ENCODE measurements at places on chromosomes 2 and 18.
A peak's percentile ranks its signal among the peaks of the same experiment; 100 is the strongest.

GRCh38 chr18:52437161-52437560 lies 97.2 kb downstream of the DCC start:
- no peak for DNase-seq

GRCh38 chr2:233297076-233297475 lies 10.5 kb upstream of the SAG start:
- DNase-seq, result no peak

DNA sequence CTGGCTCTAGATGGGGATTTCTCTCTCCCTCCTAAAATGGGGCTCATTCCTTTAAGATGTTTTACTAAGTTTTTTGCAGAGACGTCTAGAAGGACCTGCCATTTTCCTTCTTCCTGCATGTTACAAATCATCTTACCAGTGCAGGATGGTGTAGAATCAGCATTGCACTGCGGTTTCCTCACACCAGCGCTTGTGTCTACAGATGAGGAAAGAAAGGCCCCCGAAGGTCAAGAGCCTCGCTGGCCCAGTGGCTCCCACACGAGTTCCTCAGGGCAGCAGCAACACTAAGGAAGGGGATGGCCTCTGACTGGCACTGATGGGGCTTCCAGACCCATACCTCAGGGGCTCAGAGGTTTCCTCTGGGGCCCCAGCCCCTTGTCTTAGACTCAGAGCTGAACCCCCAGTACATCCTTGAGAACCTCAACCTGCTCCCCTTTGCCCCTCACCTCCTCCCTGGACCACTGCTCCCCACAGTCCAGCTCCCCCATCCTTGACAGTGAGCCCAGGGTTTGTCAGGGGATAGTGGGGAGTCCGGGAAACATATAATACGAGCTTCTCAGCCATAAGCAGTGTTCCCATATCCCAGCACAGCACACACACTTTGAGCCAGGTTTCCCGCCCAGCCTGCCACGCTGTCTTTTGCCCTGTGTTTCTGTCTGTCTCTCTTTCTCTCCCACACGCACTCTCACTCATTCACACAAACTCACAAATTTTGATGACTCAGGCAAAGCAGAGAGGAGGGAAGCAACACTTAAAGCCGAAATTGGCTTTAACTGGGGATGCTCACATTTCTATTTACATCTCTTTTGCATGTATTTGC lies 29.4 kb downstream of the ZFP36L2 start:
- peak; percentile 78 for DNase-seq

GRCh38 chr2:46284796-46285195 lies 12.4 kb upstream of the EPAS1 start:
- DNase-seq, result no peak

DNA sequence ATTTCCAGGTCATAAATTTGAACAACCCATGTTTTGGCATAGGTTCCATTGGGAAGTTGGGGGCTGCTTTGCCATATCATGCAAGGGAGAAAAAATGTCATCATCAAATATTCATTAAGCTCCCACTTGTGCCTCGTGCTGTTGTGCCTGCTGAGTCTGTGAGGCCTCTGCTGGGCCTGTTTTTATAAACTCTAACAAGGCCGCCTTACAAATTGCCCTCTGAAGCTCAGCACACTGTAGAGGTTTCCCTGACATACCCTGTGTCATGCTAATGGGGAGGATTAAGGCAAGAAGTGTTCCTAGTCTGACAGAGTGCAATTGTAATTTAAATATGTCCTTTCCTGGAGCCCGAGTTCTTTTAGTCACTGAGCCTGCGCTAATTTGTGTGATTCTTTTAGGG lies 17.6 kb downstream of the OSBPL6 start:
- no peak for DNase-seq

GRCh38 chr18:64438178-64438577 lies 289.3 kb upstream of the LINC00305 start:
- no peak for DNase-seq

GRCh38 chr2:155223781-155224406 lies 525.4 kb downstream of the KCNJ3 start:
- DNase-seq, result peak; percentile 56

- peak; percentile 50 for DNase-seq
These were observed 1.3 kb downstream of the CEP68 start for GRCh38 chr2:65057391-65058052.

DNA sequence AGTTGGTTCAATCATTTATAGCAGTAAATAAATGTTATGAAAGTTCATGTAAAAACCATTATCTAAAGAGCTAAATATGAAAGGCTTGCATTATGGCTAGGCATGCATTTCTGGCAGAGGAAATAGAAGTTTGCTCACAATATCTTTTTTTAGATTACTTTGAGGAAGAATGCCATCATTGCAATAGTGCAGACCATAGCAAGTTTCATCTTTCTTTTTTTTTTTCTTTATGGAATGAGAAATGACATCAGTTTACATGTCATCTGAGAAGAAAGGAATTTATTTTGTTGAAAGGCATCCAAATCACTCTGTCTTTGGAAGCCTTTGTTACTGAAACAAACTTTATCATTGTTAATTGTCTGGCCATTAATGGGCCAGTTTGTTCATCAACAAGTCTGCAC lies 74.5 kb upstream of the NCKAP5 start:
- DNase-seq, result no peak

DNA sequence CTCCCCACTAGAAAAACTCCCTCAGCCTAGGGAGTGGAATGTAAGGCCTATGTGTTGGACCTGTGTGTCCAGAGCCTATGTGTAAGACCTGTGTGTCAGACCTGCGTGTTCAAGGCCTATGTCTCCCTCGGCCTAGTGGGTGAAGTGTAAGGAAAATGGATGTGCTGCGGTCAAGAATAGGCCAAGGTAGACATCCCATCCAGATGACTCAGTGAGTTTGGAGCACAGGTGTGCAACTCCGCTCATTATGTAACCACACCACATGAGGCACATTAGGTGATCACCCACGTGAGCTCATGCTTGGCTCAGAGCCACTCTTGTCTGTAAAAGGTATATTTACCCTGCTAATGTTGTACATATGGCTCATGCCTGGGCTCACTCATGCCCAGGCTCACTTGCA lies 565.3 kb upstream of the CRIM1 start:
- no peak for DNase-seq

- no peak for DNase-seq
These were observed 85.2 kb downstream of the HS1BP3 start for GRCh38 chr2:20565623-20566236.

DNA sequence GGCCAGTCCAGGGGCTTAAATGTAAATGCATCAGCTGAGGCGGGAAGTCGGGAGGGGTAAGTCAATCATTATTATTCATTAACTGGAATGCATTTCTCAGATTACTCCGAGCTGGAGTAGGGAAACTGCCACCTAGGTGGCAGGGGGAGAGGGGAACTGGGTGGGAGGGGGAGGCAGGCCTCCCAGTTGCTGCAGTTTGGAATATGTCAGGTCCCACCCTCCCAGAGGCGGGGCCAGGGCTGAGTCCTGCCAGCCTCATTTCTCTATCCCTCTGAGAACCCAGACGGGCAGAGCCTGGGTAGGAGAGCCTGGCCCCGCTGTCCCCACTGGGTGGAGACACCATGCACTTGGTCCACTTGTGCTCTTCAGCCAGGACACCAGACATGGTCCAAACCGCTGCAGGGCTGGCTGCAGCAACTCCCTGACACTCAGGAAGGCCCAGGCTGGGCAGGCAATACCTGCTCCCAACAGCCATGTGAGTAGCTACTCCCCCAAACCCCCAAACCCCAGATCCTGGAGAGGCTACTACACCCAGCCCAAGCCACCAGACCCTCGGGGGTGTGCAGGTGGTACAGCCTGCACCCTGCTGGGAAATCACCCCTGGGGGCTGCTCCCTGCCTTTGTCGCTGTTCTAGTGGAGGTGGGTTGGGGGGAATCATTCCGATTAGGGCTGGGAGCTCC lies at the start of gene GPBAR1:
Gene GPBAR1 (plus strand): TSS at position 274 of the 681 bp plus-strand sequence. CDS start 1,710 bp downstream, outside the sequence.
- no peak for DNase-seq

- no peak for DNase-seq
These were observed 8.0 kb upstream of the SFTPB start for GRCh38 chr2:85675866-85676548.

GRCh38 chr2:150076281-150076680 lies 411.2 kb downstream of the RND3 start:
- no peak for DNase-seq

GRCh38 chr18:38494065-38494464 lies 928.5 kb upstream of the CELF4 start:
- DNase-seq, result no peak

DNA sequence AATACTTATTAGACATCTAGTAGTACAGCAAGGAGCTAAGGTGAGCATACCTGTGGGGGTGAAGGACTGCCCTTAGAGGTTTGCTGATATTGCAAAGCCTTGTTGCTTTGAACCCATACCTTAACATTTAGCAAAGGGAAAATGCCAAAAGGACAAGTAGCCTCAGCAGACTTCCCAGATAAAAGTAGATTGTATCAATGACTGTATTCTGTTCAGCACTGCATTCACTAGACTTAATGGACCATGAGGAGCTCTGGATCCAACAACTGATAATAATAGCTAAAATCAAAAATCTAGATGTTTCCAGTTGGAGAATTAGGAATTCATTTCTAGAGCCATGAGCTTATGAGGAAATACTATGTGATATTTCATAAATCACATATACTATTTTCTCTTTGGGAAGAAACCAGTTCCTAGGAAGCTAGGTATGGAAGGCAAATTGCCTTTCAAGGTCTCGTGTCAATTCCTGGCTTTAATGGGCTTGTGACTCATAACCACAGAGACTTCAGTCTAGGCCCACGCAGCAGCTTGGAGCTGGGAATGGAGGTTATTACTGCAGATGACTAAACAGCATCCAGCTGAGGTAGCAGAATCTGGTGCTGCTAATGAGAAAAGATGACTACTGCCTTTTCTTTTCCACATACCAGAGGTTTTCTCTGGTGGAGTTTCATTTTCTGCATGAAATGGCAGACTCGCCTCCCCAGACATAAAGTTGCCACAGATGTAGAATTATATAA lies 191.2 kb upstream of the NABP1 start:
- no peak for DNase-seq

- peak; percentile 65 for DNase-seq
These were observed 674 bp downstream of the PTPN4 start for GRCh38 chr2:119760237-119760955.

GRCh38 chr2:24830786-24831185 lies 37.6 kb downstream of the CENPO start:
- no peak for DNase-seq

GRCh38 chr18:47979611-47980200 lies 49.2 kb upstream of the SMAD2 start:
- DNase-seq, result no peak

DNA sequence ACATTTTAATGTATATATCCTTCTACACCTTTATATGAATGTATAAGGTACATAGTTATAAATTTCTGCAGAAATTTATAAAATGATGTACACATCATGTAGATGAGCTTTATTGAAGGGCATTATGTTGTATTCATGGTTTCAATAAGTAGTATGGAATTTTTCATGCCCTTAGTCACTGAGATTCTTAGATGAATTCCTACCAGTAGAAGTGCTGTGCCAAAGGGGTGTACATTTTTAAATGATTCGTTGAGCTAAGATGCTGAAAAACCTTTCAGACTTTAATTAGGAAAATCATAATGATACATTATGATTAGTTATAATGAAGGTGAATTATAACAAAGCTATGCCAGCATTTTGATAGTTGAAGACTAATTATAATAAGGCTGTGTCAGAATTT lies 115.2 kb downstream of the ZNF236 start:
- no peak for DNase-seq

GRCh38 chr18:49691177-49691608 lies 122.1 kb downstream of the ACAA2 start:
- DNase-seq, result no peak

DNA sequence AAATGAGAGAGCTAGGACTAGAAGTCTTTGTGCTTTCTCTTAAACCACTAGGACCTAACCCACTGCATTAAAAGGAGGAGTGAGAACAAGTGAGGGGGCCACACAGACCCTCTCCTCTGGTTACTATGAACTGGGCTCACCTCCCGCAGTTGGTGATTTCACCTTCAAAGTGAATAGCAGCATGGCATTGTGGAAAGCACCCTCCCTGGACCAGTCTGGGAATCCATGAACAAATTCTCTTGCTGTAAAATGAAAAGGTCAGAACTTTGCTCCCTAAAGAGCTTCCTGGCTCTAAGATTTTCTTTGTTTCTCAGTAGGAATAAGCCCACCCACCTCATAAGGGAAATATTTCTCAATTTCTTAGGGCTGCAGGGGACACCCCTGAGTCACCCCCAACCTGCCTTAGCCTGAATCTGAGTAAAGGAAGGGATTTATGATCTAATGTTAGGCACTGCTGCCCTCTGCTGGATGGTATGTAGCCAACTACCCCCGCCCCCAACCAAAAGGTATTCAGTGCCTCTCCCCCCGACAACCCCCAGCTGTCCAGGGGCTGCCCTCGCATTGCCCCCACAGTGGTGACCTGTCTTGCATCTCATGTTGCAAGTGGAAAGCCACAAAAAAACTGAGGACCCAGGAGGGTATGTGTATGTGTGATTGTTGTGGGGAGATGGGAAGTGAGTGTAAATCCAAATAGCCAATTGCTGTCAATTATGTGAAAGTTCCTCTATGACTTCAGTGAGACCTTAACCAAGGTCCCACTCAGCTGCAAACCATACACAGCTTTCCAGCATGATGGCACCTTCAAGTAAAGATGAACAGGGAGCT lies 230.9 kb upstream of the SLC14A2 start:
- DNase-seq, result peak; percentile 72

DNA sequence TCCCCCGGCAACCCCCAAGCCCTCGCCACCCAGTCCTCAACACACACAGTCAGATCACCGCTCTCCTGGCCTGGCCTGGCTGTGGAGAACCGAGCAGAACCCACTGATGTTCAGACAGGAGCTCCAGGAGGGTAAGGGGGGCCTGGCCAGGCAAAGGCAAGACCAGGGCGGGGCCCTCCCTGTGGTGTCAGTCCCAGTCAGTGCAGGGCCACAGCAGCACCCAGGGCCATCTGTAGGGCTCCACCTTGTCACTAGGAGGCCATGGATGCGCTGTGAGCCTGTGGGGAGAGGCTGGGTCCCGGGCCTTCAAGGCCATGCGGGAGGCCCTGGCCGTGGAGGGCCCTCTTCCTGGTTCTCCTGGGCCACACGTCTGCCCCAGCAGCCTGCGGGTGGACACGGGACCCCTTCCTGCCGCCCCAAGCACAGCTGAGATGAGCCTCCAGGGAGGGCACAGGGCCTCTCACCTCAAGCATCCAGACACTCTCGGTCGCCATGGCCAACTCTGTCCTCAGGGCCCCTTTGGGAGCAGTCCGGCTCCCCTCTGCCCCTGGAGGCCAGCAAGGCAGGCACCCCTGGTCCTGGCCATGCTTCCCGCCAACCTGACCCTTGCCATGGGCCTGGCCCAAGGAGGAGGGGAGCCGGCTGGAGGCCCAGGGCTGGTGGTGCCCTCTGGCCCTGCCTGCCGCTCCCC lies 2.0 kb downstream of the ANO7 start:
- DNase-seq, result no peak

- no peak for DNase-seq
These were observed 241.0 kb upstream of the RBBP8 start for GRCh38 chr18:22691946-22692710.
